ENCODE measurements at places on chromosomes 1 and 21.

DNA sequence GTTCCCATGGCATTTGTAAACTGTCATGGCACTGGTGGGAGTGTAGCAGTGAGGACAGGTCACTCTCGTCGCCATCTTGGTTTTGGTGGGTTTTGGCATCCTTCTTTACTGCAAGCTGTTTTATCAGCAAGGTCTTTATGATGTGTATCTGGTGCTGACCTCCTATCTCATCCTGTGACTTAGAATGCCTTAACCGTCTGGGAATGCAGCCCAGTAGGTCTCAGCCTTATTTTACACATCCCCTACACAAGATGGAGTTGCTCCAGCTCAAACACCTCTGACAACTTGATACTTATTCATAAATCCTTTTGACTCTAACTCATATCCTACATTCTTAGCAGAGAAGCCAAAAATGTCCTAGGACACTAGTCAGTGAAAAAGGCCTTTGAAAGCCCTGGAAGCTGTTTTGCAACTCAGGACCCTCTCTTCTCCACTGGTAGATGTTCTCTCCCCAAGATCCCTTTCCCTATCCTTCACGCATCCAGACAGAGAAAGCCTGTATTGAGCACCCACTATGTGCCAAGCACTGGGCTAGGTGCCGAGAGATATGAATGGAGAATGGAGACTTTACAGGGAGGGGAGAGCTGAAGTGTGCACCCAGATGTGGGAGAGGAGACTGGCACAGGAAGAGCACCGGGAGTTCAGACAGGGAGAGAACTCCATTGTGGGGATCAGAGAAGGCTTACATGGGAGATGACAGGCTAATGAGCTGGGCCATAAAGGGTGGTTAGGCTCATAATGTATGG lies 6.7 kb upstream of the CSRP1 start:
- DNase-seq, result no peak

GRCh38 chr1:81125672-81126071 lies 675.1 kb upstream of the ADGRL2 start:
- DNase-seq, result no peak

DNA sequence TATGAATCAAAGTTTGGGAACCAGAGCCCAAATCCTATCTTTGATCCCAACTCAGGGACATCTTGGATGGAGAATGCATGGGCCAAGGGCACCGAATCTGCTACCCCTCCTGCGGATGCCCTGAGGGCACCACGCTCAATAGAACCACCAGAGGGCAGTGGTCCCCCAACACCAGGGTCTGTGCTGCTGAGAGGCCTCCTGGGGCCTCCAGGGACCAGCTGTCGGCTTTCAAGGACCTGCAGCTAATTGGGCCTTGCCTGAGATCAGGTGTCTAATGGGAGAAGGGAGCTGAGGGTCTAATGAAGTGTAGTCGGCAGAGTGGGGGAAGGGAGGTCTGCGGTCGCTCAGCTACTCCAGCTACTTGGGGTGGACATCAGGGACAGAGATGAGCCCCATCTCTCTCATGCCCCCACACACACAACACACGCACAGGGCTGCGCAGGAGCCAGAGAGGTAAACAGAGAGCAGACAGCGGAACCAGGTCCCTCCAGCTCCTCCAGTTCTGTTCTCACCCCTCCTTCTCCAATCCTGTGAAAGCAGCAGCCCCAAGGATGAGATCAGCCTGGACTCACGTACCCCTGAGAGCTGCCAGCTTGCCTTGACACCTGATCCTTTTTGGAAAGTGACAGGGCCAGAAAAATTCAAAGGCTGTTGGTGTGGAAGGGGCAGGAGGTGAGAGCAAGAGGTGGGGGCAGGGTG lies 34.9 kb upstream of the PPP1R15B start:
- DNase-seq, result peak; percentile 58

DNA sequence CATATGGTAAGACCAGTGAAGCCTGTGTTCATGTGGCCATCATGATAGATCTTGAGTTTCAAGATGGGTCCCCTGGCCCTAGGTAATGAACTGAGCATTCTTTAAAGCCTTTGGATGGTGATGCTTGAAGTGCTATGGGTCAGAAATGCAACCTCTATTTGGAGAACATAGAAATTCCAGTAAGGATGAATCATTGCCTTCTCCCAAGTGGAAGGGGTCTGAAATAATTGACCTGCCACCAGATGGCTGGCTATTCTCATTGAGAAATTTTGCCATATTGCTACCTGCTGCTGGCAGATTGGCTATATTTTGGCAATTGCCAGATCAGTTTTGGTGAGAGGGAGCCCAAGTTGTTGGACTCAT lies 739 bp upstream of the IFI6 start:
- peak; percentile 59 for DNase-seq

DNA sequence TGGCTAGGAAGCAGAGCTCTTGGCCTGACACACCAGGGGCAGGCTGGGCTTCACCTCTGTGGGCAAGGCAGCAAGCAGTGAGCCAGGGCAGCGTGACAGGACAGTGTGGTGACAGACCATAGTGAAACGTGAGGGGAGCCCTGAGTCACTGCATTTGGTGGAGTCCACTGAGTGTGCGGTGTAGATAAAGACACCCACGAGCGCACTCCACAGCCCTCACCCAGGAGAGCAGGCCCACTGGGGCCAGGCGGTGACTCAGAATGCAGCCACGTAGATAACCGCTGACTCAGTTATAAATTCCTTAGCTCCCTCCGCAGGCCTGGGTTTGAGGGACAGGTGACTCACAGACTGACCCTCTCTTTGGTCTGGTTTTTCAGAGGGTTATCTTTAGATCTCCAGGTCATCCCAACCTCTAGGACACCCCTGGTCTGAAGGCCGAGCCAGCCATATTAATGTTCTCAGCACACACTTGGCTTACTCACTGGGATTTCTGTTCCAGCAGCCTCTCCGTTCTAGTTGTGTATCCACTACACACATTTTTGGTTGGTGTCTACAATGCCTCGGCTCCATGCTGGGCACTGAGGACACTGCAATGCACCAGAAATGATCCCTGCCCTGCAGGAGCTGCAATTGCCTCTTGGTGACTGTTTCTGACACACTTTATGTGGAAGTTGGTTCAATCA lies 90.2 kb upstream of the TSPAN2 start:
- DNase-seq, result peak; percentile 96

- DNase-seq, result no peak
Measured at GRCh38 chr1:109341944-109342930, 35.4 kb upstream of the MYBPHL start.

- no peak for DNase-seq
Measured at GRCh38 chr1:20731057-20731991, 1.2 kb downstream of the SH2D5 start.

GRCh38 chr1:163570071-163570470 lies 248.3 kb downstream of the NUF2 start:
- DNase-seq, result peak; percentile 2

DNA sequence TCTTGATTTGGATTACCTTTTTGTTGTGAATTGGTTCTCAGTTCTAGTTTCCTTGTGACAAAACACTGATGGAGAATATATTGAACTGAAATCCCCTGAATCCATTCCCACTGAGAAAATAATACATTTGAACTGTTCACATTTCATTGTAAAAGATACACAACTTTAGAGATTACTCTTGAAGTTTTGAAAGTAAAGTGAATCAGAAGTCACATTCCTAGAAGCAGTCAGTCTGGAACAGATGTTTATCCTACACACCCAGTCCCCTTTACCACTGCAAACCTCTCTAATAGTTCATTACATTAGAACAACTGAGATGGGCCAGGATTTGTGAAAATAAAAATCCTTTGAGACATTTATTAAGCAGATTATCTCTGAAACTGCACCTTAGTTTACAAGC lies 3.4 kb downstream of the RERE start:
- DNase-seq, result no peak

GRCh38 chr1:178310685-178311105 lies 186.1 kb downstream of the CLEC20A start:
- DNase-seq, result peak; percentile 83

GRCh38 chr21:41251961-41252642 lies 64.5 kb upstream of the FAM3B start:
- DNase-seq, result no peak

GRCh38 chr1:92409946-92410549 lies 76.7 kb downstream of the GFI1 start:
- no peak for DNase-seq

DNA sequence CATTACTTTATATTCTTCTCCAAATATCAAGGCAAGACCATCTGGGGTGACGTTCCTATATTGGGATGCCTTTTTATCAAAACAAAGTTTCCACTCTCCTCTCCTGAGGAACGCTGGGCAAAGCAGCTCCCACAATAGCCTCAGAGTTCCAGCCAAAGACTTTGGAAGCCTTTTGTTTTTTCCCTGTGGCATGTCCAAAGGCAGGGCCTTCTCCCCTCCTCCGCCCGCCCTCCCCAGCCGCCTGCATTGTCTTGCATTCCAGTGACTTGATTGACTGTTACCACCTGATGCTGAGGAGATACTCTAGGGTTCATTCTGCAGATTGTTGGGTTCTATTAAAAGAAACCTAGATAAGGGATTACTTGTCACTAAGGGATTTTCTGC lies 43.5 kb downstream of the PROX1 start:
- DNase-seq, result peak; percentile 17
